ENCODE measurements at places on chromosomes 5 and 9.

DNA sequence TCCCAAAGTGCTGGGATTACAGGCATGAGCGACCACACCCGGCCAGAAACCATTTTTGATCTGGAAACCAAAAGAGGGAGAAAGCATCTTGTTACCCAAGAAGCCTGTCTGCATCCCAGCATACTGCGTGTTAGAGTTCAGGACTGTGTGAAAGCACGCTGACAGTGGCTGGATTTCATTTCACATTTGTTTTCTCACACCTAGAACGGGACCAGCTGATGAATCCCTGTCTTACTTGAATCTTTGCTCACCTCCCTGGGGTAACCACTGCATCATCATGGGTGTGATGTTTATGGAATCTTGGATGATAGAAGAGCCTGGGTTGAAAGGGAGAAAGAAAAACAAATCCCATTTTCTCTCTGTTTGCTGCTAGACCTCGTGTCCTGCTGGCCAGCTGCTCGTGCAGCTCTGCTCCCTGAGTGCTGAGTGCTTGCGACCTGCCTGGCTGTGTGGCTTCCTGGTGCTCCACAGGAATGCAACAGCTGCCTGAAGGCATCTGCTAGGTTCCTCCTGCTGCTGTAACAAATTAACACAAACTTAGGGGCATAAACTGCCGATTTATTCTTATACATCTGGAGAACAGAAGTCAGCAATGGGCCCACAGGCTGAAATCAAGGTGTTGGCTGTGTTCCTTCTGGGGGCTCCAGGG, 378.3 kb upstream of the DAP start:
- DNase-seq, result no peak

GRCh38 chr5:140540227-140540626, 7.2 kb upstream of the EIF4EBP3 start:
- DNase-seq, result no peak

DNA sequence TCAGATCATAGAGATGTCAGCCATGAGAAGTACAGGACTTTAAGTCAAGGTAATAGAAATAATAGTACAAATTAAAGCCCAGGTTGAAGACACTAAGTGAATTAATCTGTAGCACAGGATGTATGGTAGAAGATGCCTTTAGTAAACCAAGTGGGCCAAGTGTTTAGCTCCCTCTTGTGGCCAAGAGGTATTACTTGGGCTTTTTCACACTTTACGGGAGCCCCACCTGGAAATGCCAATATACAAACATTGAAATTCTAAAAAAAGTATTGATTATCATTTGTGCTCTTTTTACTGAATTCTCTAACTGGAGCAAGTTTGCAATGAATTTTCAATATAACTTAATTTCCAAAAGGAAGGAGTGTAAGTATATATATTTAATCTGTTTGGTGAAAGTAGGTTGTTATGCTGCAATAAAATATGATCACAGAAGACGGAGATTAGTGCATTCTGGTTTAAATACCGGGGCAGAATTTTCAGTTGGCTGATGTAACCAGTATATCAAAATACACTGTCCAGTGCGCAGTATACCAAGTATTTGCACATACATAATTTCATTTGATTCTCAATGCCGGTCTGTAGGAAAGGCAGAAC, 84.7 kb downstream of the PARP8 start:
- DNase-seq, result peak; percentile 25

DNA sequence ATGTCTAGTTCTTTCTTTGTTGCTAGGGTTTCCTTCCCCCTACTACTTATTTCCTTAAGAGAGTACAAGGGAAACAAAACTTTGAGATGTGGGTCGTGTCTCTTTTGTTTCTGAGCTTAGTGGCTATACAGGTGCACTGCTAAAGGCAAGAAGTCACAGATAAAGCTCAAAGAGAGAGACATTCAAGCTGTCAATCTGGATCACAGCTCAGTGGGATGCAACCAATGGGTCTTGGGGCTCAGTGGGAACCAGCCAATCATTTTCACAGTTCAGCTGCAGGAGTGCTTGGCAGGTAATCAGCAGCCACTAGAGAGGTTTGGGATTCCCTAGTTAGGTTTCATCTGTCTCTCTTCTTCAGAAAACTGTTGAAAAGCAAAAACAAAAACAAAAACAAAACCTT, 135.4 kb upstream of the SGCD start:
- DNase-seq, result no peak

- DNase-seq, result peak; percentile 11
Measured at GRCh38 chr5:116137544-116138378, 52.9 kb downstream of the COMMD10 start.

DNA sequence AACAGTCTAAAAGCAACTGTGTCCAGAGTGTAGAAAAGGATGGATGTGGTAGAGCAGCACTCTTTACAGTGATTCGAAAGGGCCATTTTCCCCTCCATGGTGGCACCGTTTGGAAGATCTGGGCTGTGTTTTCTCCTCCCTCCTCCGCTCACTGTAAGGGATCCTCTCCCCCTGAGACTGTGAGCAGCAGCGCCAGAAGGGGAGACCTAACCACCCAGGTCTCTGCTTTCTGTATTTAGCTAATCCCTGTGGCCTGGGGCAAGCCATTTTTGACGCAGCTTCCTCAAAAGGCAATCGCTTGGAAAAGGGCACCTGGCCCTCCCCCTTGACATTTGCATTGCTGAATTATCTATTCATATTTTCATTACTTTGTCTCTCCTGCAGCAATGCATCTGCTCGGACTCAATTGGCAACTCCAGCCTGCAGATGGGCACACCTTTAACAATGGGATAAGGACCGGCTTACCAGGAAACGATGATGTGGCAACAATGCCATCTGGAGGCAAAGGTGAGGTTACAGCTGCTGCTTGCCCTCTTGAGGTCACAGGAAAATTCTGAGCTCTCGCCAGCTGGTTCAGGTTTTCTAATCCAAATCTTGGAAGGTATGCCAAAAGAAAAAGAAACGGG, 244.3 kb upstream of the WWC1 start:
- no peak for DNase-seq

DNA sequence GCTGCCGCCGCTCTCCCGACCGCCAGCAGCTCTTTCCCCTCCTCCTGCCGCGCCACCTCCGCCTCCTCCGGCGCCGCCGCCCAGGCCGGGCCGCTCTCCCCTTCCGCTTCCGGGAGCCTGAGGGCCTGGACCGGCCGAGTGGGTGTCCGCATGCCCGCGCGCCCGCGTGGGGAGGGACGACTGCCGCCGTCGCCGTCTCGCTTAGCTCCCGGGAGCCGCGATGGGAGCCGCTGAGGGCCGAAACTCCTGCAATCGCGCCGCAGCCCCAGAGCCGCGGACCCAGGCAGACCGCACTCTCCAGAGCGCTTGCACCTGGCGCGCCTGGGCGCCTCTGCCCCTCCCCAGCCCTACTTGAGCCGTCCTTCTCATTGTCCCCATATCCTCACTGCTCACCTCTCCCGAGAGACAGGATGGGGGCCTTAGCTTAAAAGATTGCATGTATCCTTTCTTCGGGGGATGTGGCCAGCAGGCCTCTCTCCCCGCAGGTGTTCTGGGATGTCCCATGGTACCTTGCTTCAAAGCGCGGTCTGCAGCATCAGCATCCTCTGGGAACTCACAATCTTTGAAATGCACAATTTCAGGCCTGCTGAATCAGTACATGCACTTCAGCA, at the start of gene ZDHHC21:
Gene ZDHHC21 (minus strand): TSS at position 182 of the 611 bp plus-strand sequence. CDS start 19,092 bp downstream, outside the sequence.
- no peak for DNase-seq

DNA sequence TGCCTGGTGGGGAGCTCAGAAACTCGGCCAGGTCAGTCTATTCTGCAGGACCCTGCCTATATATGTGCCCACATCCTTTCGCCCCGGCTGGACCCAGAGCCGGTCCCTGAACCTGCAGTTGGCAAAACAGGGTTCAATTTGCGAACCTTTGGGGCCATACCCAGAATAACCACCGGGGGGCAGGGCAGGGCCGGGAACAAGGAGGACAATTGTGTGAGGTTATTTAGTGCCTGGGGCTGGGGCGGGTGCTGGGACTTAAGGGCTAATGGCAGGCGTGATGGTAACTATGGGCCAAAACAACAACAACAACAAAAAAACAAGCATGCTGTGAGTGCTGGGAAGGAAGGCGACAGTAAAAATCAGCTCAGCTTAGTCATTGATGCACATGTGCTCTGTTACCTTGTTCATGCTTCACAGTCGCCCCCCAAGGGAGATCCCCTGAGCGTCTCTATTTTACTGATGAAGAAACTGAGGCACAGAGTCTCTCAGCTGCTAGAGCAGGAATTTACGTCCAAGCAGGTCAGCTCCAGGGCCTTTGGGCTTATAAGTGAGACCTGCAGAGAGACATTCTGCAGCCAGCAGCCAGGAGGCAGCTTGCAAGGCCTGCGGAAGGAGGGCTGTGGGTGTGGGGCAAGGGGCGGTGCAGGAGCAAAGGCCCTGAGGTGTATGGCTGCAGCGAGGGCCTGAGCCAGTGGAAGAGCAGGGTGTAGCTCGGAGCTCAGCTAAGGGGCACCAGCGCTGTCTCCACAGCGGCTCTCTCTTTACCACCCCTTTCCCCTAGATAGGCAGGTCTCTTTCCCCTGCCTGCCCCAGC, 106.0 kb downstream of the PHF2 start:
- no peak for DNase-seq

- DNase-seq, result peak; percentile 20
Measured at GRCh38 chr5:80865551-80865950, 94.6 kb upstream of the RASGRF2 start.

- no peak for DNase-seq
Measured at GRCh38 chr5:181204826-181205760, at the start of gene TRIM7. Gene TRIM7 (minus strand): TSS chr5:181205196. CDS start chr5:181205110, 86 bp downstream.

DNA sequence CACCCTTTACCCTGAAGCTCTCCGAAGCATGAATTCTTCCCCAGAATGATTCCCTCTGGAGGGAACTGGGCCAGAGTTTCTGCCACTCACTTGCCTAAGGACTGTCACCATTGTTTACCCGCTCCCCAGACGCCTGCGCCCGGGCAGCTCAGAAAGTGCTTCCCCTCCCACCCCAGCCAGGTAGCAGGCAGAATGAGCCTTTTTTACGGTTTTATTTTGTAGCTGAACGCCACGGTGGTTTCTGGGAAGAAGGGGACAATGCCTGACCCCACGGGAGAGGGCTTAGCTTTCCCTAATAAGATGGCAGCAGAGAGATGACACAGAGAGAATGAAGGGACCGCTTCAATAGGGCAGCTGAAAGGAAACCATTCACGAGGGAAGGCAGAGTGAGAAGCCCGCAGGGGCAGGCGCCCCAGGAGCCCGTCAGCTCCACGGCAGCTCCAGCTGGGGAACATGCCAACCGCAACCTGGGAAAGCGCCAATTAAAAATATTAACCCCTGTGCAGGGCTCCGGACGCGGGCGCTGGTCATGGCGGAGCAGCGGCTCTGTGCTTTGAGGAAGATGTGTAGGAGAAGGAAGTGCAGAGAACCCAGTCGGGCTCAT, 20.4 kb upstream of the NTNG2 start:
- no peak for DNase-seq

- DNase-seq, result no peak
Measured at GRCh38 chr5:135033901-135034235, at the start of gene PITX1. Gene PITX1 (minus strand): TSS chr5:135034228. CDS start chr5:135033881, 347 bp downstream.

DNA sequence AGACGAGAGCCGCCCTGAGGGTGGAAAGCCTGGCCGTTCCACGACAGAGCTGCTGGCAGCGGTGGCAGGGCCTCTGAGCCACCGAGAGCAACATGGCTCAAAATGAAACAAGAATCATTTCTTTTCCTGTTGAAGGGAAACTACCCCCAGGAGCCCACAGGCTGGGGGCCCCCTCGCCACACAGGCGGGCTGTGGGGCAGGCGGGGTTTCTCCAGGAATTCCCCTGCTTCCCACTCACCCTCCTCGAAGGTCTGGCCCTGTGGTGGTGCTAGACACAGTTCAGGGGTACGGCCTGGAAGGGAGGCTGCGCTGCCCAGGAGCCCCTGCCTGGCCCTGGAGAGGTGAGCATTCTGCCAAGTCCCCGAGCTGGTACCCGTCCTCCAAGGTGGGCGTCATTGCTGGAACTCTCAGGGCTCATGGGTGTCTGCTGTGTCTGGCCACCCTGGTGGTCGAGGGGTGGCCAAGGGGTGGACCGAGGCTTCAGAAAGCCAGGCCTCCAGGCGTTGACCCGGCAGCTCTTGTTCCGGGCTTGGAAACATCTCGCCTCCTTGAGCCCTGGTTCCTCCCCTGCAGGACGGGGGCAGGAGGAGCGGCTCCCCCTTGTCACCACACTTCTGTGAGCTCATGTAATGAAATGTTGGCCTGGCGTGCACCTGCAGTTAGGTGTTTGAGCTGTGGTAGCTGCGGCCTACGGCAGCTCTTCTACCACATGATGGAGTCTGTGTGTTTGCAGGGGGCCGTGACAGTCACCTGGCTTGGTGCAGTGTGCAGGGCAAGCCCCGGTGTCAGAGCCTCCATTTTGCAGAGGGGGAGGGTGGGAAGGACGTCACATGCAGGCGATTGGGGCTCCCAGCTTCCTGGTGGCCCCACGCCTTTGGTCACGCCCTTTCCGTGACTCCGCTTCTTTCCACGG, 65.3 kb downstream of the RXRA start:
- DNase-seq, result no peak

GRCh38 chr5:175288048-175288621, 155.8 kb downstream of the DRD1 start:
- DNase-seq, result peak; percentile 85

- DNase-seq, result no peak
Measured at GRCh38 chr5:116404016-116404415, 170.6 kb downstream of the SEMA6A start.

DNA sequence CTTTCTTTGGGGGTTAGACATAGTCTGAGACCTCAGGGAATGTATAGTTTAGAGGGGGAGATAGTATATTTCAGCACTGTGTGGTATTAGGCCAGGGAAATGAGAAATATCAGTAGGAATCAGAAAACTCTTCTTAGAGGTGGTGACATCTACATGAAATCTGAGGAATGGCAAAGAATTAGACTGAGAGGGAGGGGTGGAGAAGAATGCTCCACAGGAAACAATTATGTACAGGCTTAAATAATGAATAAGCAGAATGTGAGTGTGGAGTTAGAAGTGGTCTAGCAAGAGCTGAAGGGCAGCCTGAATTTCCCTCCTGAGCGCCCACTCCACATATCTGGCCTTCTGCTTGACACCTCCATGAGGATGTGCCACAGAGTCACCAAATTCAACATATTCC, 3.6 kb upstream of the MACIR start:
- DNase-seq, result no peak

DNA sequence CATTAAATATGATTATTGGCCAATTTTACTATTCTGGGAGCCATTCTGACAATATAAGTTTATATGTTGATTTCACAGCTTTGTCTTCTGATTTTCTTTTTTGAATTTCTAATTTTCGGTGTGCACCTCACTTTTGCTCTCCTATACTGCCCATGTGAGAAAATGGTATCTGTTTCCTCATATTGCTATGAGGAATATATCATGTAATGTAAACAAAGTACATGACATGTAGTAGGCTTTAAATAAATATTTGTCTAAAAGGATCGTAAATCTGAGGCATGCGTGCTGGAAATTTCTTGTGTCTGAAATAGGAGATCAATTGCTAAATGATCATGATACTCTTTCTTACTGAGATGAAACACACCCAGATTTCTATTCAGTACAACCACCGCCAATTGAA, 119.9 kb downstream of the ZDHHC21 start:
- no peak for DNase-seq

- DNase-seq, result peak; percentile 13
Measured at GRCh38 chr9:84121991-84122523, 141.5 kb downstream of the RMI1 start.

- no peak for DNase-seq
Measured at GRCh38 chr9:130239741-130240241, 25.8 kb upstream of the HMCN2 start.
